ENCODE measurements at places on chromosomes 2 and 18.

- DNase-seq, result peak; percentile 15
Measured at GRCh38 chr2:109009920-109010610, 21.0 kb upstream of the EDAR start.

DNA sequence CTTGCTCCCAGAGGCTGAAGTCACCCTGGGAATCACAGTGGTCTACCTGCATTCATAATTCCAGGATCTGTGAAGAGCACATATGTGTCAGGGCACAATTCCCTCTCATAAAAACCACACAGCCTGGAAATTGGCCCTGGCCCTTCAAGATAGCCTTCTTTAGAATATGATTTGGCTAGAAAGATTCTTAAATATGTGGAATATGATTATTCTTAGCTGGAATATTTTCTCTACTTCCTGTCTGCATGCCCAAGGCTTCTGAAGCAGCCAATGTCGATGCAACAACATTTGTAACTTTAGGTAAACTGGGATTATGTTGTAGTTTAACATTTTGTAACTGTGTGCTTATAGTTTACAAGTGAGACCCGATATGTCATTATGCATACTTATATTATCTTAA is 24.2 kb downstream of the ICOS start:
- DNase-seq, result no peak

DNA sequence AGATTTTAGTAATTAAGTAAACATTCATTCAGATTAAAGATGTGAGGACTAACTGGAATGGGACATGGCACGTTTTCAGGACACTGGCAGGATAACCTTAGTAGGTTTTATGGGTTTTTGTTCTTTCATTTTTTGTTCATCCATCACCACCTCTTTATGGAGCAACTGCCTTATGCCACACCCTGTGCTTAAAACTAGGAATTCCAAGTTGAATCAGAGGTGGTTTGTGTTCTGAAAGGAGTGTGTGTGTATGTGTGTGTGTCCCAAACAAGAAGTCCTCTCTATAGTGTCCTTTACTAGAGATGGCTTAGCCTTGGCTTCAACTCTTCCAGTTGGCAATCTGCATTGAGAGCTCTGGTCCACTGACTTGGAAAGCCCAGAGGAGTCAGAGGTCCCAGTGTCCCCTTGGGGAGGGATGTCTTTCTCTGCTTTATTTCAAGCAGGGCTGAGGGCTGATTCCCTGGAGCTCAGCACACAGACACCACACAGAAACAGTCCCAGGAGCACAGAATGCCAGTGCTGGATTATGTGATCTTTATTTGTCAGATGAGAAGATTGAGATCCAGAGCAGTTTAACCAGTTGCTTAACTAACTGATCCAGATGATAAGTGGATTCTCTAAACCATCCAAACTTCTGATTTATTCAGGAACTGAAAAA is 25.2 kb downstream of the RHOB start:
- no peak for DNase-seq

DNA sequence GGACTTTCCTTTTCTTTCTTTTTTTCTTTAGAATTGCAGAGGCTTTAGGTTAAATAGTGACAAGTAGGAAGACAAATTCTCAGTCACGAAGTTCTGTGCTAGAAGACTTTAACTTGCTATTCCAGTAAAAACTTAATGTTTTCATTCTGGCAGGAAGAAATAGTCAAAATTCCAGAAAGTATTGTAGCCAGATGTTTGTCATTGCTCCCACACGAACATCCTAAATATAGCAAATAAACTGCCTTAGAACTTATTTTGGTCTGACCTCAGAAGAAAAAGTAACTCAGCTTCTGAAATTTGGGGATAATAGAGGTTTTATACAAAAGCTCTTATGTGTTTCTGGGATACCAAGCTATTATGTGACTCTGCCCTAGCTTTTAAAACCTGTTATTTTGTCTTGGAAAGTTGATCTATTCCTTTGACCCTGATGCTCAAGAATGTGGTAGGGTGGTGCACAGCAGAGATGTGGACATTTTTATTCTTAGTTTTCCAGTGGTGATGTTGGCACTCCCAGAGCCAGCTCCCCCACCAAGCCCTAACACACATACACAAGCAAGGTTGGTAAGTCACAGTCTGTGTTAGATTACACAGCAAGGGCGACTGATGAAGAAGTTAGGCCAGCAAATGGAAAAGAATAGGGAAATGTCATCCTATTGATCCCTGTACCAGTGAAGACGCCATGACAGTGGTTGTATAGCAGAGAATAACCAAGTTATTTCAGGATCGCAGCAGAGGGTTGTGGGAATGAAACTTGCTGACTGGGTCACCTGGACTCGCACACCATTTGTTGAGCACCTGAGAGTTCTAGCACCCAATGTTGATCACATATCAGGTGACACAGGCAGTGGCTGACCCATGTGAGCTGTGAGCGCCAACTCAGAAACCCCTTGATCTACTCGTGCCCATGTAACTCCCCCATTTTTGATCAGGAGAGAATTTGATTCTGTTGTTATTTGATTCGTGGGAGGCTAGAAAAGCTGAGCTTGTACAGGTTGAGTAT is 23.7 kb downstream of the FARP2 start:
- DNase-seq, result peak; percentile 65

DNA sequence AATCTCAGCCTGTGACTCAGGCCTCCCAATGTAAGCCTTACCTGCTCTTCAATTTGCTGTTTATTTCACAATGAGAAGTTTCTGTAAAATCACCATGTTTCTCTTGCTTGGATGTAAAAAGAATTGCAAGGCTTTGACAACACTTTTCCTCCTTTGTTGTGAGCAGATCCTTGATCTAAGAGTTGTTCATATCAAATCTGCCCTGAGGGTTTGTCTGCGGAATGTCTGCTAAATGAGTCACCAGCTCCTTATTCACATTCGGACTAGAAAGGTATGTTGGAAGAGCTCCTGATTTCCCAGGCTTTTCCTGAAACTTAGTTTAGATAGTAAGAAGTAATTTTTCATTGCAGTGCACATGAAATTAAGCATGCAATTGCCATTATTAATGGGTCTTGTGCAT is 268.2 kb upstream of the TCF4 start:
- peak; percentile 68 for DNase-seq

DNA sequence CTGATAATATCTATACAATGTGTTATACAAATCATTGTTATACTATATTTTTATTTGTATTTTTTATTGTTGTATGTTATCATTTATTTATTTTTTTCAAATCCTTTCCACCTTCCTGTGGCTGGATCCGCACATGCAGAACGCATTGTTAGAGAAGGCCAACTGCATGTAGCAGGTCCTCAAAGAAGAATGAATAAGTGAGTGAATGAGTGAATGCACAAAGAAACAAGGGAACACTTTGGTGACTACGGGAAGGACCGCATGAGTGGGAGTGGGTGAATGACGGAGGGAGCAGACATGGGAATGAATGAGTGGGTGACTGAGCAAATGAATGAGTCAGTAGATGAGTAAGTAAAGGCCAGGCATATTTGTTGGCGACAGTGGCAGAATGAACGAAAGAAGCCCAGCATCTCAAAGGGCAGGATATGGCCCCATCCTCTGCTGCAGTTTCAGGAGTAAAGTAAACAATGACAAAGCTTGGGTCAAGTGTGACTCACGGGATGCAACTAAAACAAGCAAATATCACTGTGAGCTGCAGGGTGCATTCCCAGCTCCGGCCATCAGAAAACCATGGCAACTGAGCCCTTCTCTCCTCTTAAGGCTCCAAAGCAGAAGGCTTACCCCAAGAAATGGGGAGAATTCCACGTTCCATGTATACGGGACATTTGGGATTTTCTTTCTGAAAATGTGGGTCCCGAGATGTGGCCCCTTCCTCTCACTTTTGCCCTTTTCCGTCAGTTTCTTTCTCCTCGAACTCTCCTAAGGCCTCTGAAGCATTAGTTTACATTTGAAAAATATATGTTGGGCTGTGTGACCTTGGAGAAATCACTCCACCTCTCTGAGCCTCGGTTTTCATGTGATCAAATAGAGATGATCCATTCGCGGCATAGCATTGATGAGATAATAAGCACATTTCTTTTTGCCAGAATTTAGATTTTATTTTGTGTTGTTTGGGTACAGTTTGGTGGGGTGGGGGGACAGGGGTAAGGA is 24.5 kb downstream of the KCNF1 start:
- peak; percentile 93 for DNase-seq

- DNase-seq, result no peak
Measured at GRCh38 chr18:70671889-70672565, 383.2 kb downstream of the SOCS6 start.

DNA sequence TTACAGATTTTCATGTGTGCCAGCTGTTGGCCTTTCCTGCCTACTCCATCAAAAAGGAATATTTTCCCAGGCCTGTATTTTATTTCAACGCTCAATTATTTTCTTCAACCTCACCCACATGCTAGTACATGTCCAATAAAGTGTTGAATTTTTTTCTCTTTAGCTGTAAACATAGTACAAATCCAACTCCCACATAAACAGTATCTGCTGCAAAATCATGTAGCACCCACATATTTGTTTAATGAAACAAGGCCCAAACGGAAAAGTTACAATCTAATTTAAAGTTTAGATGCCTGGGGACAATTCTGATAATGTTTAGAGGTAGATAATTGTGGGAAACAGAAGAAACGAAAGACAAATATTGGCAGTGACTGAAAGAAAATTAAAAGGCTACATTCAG is 275.4 kb upstream of the ACVR2A start:
- DNase-seq, result no peak

- no peak for DNase-seq
Measured at GRCh38 chr2:127581050-127581345, 45.5 kb downstream of the MYO7B start.

DNA sequence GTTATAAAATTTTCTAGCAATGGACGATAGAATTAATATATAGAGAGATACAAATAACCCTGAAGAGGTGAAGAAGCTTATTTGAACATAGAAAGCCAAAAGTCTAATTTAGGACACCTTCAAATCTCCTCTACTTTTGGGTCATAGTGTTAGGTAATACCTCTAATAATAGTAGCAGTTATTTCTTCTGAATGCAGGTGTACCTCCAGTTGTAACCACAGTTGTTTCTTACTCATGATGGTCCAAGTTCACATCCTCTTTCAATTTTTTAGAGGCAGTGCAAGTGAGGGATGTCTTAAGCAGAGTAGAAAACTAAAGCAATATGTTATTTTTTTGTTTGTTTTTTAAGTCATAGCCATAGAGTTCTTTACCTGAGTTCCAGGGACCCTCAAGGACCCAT is 429.5 kb downstream of the CCDC85A start:
- no peak for DNase-seq

- DNase-seq, result no peak
Measured at GRCh38 chr18:48058486-48058885, 128.0 kb upstream of the SMAD2 start.

DNA sequence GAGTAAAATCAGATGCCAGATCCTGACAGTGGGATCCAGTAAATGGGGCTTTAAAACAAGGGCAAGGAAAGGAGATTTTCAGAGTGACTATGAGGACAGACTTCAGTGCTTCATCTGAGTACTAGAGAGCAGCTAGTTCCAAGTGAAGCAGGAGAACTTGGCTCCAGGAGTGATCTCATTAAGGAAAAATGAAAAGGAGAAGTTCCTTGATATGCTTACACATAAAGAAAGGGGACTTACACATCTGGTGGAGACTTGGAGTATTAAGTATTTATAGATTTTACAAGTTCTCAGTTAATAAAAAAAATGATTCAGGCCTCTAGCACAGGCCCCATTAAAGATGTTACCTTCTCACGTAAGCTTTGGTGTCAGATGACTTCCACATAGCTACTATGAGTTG is 105.8 kb downstream of the ICOS start:
- no peak for DNase-seq

- DNase-seq, result no peak
Measured at GRCh38 chr2:2827046-2827636, 496.1 kb upstream of the MYT1L start.

DNA sequence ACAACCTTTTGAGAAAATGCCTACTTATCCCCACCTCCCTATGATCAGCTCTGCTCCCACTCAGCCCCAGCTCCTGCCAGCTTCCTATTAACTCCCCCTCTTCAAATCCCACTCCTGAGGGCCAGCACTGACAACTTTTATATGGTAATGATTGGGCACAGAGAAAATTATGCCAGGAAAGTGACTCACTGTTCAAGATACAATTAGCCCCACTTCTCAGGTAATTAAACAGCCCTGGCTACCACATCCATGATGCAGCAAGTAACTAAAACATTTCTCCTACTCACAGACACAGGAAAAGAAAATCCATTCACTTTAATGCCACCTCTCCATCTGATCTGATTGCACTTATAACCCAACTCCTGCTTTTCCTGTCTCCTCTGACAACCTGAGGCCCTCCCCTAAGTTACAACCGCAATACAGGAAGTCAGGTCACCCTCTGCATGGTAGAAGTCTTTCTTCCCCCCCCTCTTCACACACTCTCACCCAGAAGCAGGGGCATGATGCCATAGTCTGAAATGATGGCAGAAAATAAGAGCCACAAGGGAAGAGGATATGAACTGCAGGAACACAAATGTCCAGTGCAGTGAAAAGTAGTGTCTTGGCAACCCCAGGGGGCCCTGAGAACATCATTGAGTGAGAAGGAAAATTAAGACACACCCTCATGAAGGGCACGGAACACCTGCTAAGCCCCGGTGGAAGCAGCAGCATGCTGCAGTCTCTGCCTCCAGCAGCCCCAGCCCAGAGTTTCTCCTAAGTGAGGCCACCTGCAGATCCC is 54.4 kb downstream of the STK39 start:
- DNase-seq, result no peak

DNA sequence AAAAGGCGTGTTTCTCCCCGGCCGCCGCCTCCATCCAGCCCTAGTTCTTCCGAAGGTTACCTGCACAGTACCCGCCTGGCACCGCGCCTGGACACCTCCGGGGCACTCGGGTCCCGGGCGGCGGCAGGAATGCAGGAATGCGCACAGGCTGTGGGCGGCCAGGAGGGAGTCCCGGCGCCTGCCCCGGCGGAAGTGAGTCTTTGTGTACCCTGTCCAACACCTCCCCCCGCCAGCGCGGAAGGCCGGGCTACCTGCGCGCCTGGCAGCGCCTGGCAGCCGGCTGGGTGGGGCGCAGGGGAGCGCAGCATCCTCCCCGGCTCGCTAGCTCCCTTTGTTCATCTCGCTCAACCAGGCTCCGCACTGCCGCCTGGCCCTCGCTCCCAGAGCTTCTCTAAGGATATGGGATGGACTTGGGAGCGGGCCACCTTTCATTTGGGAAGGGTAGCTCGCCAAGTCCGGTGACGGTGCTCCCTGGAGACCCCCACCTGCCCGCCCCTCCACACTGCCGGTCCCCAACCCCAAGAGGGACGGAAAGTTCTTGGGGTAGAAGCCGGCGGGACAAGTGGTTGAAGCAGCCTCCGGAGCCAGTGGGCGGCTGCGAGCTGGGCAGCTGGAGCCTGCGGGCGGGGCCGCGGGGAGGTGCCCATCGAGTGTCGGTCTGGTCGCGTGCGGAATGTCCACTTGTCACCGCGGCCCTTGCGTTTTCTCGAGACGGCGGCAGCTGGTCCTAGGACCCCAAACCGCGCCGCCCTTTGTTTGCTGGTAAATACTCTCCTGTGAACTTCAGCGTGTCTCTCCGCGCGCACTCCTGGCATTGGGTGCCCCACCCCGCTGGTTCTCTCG is 1.2 kb upstream of the ST6GAL2 start:
- no peak for DNase-seq

GRCh38 chr2:187502467-187502866 is 51.8 kb downstream of the TFPI start:
- no peak for DNase-seq

- DNase-seq, result no peak
Measured at GRCh38 chr2:96815326-96816126, 542 bp upstream of the CNNM3 start.

- DNase-seq, result peak; percentile 17
Measured at GRCh38 chr18:59950215-59950944, 50.6 kb downstream of the PMAIP1 start.

Measured in GM04504 (cell line).